ENCODE measurements at places on chromosomes 2 and 18.

DNA sequence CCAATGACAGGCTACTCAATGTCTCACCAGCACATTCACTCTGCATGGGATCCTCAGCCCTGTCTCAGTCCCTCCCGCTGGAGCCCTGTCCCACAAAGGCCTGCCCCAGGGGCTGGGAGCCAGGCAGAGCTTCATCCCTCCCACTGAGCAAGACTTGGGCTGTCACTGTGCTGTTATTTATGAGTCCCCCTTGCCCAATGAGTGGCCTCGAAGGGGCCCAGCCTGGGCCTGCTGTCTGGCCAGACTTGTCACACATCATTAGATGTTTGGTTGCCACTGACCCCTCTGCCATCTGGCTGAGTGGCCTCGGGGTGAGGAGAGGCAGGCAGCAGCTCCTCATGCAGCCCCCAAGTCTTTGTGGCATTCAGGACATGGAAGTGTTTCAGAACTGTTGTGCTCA is 330.6 kb upstream of the SKOR2 start:
- DNase-seq, result no peak

DNA sequence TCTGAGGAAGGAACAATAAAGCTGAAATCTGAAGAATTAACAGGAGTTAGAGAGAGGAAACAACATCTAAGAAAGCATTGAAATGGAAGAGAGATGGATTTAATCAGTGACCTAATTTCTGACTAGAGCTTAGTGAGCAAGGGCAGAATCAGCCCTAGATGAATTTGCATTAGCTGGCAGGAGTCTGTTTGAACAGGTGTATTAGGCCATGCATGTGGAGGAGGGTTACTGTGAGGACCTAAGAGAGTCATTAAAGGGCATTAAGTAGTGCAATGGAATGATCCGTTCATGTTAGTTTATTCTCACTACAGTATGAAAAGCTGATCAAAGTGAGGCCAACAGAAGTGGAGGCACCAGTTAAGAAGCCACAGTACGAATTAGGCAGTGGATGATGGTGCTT is 285.3 kb downstream of the GRB14 start:
- no peak for DNase-seq

- DNase-seq, result no peak
Measured at GRCh38 chr18:1438458-1438910, 533.8 kb downstream of the ADCYAP1 start.

GRCh38 chr2:132420816-132421805 is 4.5 kb downstream of the GPR39 start:
- no peak for DNase-seq

DNA sequence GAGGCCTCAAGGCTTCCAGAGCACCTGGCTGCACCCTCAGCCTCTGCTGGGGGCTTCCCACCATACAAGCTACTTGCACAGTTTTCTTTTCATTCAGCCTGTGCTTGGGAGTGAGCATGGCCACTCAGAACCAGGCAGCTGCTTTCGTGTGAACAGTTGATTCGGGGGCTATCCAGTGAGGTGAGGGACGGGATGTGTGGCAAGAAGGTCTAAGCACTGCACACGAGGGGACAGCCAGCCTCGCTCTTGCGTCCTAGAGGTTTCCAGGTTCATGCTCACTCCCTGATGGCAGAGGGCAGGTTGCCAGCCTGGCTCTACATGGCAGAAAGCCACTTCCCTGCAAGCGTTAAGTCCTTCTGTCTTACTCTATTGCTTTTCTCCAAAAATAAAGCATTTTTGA is 146.2 kb downstream of the MBP start:
- no peak for DNase-seq

GRCh38 chr18:32530947-32531651 is 60.4 kb upstream of the GAREM1 start:
- no peak for DNase-seq

Data from ovary (tissue), 10 donors.